COLO829 (cell line): ENCODE measurements at places on chromosomes 1 and 21.
A peak's percentile ranks its signal among the peaks of the same experiment; 100 is the strongest.

- DNase-seq: no peak
Observed at GRCh38 chr1:41754540-41754939, 164.2 kb downstream of the HIVEP3 start.

- DNase-seq: no peak
Observed at GRCh38 chr1:230356190-230356589, 69.9 kb downstream of the PGBD5 start.

GRCh38 chr1:174800216-174800851 lies 199.4 kb upstream of the CACYBP start:
- DNase-seq: no peak

GRCh38 chr1:216095400-216095799 lies 327.8 kb downstream of the USH2A start:
- no peak for DNase-seq

GRCh38 chr1:8217011-8217711 lies 100.8 kb upstream of the SLC45A1 start:
- no peak for DNase-seq

GRCh38 chr1:154879038-154879421 lies 8.9 kb upstream of the KCNN3 start:
- DNase-seq: no peak

- DNase-seq: no peak
Observed at GRCh38 chr21:26153758-26154157, 16.8 kb downstream of the APP start.

GRCh38 chr1:157496121-157496526 lies 56.2 kb downstream of the FCRL5 start:
- DNase-seq: peak; percentile 36

GRCh38 chr1:58992643-58993042 lies 208.8 kb upstream of the JUN start:
- DNase-seq: no peak

DNA sequence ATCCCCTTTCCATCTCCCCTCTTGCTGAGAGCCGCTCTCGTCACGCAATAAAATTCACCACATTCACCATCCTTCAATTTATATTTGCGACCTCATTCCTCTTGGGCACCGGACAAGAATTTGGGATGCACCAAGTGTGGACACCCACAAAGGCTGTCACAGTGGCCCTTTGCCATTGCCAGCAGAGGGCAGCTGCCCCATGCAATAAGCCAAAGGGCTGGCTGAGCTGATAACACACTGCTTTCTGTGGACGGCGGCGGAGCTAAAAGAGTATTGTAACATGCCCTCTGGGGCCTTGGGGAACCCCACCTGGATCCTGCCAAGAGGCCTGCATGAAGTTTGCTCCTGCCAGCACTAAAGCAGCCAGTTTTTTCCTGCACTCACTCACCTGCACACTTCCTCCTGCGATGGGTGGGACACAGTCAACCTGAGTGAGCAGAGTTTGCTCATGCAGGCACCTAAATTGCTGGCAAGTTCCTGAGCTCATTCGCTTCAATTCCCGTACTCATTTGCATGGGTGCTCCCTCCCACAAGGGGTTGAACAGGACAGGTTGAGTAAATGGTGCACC lies 792.3 kb upstream of the ADAMTS5 start:
- DNase-seq: peak; percentile 17

DNA sequence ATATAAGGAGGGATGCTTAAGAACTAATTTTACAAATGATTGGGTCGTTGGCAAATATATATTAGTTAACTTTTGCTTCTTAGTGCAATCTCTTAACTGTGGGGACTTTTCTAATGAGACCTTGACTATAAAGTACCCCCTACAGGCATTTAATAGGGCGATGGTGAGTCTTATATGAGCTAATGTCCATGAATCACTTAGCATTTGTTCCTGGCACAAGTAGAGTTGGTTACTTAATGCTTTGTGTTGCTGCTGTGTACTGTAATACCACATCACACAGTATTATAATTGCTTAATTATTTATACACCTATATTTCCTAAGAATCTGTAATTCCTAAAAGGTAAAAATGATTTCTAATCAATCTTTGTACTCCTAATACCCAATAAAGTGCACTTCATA lies 25.3 kb upstream of the TMCO1 start:
- DNase-seq: no peak

- no peak for DNase-seq
Observed at GRCh38 chr1:248821101-248821500, 4.6 kb downstream of the SH3BP5L start.

DNA sequence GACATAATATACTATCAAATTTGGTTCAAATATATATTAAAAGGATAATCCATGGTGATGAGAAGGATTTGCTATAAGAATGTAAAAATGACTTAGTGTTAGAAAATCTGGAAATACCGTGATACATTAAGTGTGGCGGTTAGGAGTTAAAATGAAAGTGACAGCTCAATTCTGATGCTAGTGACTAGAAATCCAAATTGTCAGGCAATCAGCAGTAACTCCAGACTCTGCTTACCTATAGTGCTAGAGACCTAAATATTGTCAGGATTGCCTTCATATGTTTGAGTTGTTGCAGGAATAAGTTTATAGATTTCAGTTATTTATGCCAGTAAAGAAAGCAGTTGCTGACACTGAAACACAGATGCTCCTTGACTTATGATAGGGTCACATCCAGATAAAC lies 737.4 kb downstream of the MRPL39 start:
- no peak for DNase-seq

- DNase-seq: no peak
Observed at GRCh38 chr1:81420760-81421159, 380.0 kb upstream of the ADGRL2 start.

- DNase-seq: no peak
Observed at GRCh38 chr1:75243124-75243523, 108.9 kb downstream of the LHX8 start.

GRCh38 chr1:219959540-219960203 lies 31.3 kb upstream of the SLC30A10 start:
- DNase-seq: no peak

- DNase-seq: no peak
Observed at GRCh38 chr1:110040548-110040947, 6.1 kb downstream of the STRIP1 start.

DNA sequence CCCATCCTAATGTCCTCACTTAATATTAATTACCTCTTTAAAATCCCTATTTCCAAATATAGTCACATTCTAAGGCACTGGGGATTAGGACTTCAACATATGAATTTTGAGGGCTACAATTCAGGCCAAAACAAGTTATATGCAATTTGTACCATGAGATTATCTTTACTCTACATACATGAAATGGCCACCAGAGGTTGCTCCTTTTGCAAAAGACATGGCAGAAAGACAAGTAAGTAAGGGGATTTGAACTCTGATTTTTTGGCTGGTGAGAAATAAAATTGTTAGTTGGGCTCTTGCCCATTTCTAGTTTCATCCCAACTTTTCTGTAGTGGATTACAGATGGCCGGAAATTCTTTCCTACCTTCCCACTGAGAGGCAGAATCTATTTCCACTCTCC lies 4.8 kb upstream of the ALG6 start:
- no peak for DNase-seq

DNA sequence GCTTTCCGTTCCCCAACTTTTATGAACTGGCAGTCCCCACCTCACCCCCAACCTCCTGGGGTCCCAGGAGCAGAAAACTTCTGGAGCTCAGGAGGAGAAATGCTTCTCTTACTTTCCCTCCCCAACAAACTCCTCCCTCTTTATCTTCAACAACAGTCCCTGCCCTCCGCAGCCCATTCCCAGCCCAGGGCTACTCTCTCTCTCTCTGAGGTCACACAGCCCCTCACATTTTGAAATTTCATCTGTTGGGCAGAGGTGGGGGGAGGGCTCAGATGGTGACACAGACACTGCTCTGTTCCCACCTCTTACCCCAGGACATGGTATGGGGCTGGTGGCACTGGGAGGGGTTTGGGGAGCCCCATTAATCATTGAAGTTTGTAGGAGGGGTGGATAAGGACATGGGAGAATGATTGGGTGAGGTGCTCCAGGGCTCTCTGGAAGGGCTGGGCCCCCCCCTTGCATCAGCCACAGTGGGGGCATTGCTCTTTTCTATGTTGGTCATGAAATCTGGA lies 6.0 kb downstream of the PIK3CD start:
- no peak for DNase-seq

- no peak for DNase-seq
Observed at GRCh38 chr1:172486805-172487454, 43.1 kb upstream of the PIGC start.

GRCh38 chr1:62448221-62448933 lies 11.5 kb downstream of the USP1 start:
- DNase-seq: no peak

GRCh38 chr21:26070822-26071425 lies 99.6 kb downstream of the APP start:
- DNase-seq: no peak

DNA sequence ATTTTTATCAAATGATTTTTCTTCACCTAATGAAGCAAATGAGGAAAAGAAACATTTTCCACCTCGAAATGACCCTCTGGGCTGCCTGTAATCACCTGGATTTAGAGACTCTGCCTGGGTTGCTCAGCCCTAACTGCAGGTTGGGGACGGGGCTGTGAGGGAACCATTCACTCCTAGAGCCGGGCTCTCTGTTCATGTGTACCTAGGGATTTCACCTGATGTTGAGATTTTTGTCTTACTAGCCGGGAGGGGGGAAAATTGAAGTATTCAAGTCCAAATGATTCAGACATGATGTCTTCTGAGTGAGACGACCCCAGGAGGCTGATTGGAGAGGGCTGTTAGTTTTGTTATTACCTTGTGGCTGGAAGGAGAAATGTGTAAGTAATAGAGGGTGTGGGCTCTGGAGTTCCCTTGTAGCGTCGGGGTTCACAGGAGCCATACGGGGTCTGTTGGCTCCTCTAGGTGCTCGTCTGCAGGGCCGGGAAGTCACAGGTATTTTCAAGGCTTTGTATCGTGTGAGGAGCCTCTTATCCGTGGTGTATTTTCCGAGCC lies 42.3 kb upstream of the PWP2 start:
- no peak for DNase-seq

GRCh38 chr1:219257751-219258150 lies 84.1 kb downstream of the LYPLAL1 start:
- DNase-seq: no peak

DNA sequence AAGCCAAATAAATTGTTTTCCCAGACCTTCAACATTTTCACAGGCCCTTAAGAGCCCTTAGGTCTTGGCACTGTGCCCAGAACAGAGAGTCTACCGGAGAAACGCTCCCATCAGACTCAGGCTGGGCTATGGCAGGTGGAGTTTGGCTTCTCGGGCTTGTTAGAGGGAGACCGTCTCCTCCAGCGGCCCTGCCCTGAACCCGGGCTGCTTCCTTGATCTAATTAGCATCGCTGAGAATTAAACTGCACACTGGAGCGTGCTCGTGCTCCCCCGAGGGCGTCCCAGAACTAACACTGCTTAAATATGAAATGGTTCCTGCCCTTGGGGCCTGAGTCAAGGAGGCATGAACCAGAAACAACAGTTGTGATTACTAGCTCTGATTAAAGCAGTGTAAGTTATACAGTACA lies 634.4 kb downstream of the MATN1 start:
- DNase-seq: no peak

- DNase-seq: no peak
Observed at GRCh38 chr1:186858923-186859322, 30.2 kb downstream of the PLA2G4A start.

DNA sequence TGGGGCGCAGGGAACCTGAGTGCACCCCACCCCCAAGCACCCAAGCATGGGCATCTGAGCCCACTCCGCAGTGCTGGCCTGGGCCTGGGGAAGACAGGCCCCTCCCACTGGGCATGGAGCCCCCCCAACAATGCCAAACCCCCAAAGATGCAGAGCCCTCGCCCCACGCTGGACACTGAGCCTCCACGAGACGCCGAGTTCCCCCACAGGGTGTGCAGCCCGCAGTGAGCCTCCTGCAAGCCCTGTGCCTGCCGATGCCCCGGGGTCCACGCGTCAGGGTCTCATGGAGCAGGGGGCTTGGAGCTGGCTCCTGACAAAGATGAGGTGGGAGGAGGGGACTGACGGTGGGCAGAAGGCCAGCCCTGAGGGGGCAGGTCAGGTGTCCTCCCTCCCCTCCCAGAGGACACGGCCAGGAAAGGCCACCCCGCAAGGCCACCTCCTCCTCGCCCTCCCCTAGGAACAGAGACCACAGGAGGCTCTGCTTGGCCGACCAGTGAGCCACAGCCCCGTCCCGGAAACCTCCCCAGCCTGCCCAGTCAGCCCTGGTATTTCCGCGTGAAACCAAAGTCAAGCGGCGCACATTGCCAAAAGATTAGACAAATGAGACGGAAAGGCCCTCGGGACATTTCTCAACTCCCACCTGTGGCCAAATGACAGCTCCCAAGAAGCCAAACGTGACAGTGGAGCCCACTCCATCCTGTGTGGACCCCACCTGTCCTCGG lies 33.4 kb downstream of the MEGF6 start:
- no peak for DNase-seq

DNA sequence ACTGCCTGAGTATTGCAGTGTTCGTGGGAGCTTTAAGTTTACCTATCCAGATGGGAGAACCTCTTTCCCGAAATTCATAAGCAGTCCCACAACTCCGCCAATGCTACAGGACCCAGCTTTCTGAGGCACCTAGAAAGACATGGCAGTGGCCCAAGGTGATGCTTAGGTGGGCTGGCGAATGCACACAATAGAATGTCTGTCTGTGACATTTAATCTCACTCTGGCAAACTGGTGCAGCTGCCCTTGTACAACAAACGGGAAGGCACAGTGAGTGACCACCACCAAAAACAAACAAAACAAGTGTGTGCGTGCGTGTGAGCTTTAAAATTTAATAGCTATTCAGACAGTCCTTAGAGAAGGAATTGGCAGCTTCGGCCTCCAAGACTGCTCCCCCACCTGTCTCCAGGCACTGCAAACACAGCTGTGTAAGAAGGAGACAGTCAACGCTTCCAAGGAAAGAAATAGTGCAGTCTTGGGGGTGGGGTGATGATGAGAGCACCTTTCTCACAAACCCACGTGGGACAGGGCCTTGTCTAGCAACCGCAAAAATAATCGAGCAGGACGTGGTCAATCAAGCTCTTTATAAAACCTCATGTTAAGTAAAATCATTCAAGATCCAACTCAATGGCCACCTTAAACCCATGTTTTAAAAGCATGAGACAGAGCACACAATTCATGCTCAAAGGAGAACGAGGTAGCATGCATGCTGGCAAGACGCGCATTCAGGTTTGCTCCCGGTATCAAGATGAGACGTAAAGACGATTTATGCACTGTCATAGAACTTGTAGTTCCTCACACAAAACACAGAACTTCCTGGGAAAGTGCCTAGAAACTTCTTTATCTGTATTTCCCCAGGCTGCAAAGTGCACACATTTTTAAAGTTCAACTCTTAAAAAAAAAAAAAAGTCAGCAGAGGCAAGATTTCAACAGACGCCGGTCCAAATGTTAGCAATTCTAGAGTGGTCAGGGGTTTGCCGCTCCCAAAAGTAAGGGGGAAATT lies 84.1 kb downstream of the TM2D1 start:
- no peak for DNase-seq

GRCh38 chr1:234413485-234413884 lies 40.2 kb downstream of the COA6 start:
- DNase-seq: no peak

- DNase-seq: no peak
Observed at GRCh38 chr1:208233546-208233945, 10.6 kb downstream of the PLXNA2 start.
